ENCODE measurements at places on chromosomes 1 and 21. TPM values are rescaled to one million over a fixed set of nuclear protein-coding genes. Genes with fewer than 3 reads are reported as not detected.

DNA sequence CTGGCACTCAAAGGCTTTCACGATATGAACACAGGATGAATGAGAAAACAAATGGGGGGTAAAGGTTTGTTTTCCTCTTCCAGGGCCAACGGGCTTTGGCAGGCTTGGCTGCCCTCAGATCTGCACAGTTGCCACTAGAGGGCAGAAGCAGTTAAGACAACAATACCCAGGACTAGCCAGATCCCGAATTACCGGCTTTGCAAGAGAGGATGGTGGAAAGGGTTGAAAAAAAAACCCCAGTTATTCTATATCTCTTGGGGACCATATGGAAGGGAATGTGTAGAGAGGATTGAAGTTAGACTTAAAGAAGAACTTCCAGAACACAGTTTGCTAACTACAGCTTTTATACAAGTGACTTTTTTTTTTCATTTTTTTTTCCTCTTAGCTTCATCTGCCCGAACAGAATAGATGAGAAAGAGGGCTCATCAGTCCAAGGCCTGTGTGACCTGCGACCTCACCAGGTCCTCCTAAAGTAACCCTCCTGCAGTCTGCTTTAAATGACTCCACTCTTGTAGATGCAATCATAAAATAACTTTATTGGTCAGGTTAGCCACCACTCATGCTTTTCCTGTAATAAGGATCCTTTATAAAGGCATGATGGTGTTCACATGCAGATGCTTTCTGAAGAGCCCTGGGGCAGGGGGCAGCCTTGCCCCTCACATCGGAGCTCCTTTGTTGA lies 10.7 kb downstream of the FMOD start:
- no peaks in the 10 kb centered on the region for H3K27me3 ChIP-seq

- no peak overlapping the region for H3K4me3 ChIP-seq
- H3K27ac ChIP-seq: no peak overlapping the region
- H3K36me3 ChIP-seq: no peaks in the 10 kb centered on the region
- H3K4me1 ChIP-seq: no peaks in the 10 kb centered on the region
Observed at GRCh38 chr1:102588536-102588935, 519.8 kb downstream of the COL11A1 start.

GRCh38 chr1:162899422-162900146 lies 38.6 kb upstream of the CCDC190 start:
- no peaks in the 10 kb centered on the region for H3K27me3 ChIP-seq
- no peaks in the 10 kb centered on the region for H3K36me3 ChIP-seq
- peaks cover 37% of the 10 kb centered on the region for H3K4me1 ChIP-seq
- peak overlapping the region; percentile 52 for H3K27ac ChIP-seq

- H3K27me3 ChIP-seq: peaks cover 21% of the 10 kb centered on the region
- H3K4me1 ChIP-seq: no peaks in the 10 kb centered on the region
- H3K36me3 ChIP-seq: no peaks in the 10 kb centered on the region
- H3K27ac ChIP-seq: no peak overlapping the region
Observed at GRCh38 chr1:46474570-46474969, 15.1 kb upstream of the DMBX1 start.

GRCh38 chr21:46109313-46110221 lies 11.7 kb downstream of the COL6A2 start:
- DNase-seq: no peak
- peak overlapping the region; percentile 14 for H3K27ac ChIP-seq
- peaks cover 51% of the 10 kb centered on the region for H3K36me3 ChIP-seq
- H3K4me3 ChIP-seq: no peak overlapping the region
- H3K27me3 ChIP-seq: no peaks in the 10 kb centered on the region

DNA sequence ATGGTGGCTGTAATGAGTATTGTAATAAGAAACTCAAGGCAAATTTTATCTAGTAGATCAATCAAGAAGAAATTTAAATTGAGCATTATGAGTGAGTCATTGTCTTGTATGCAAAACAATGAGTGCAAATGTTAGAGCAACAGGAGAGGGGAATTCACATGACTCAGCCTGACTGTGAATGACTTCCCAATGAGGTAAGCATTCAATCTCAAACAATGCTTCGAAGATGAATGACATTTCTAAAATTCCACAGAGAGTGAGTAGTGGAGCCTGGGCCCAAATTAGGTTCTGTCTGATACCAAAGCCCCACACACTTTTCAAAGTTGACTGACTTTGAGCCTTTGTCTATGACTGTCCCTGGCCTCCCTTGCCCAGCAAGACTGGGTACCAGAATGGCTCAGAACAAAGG lies 738.0 kb downstream of the PTPRU start:
- H3K27me3 ChIP-seq: no peaks in the 10 kb centered on the region
- H3K4me1 ChIP-seq: peaks cover 4% of the 10 kb centered on the region
- no peaks in the 10 kb centered on the region for H3K36me3 ChIP-seq
- H3K4me3 ChIP-seq: no peak overlapping the region
- DNase-seq: peak; percentile 74
- H3K27ac ChIP-seq: no peak overlapping the region

DNA sequence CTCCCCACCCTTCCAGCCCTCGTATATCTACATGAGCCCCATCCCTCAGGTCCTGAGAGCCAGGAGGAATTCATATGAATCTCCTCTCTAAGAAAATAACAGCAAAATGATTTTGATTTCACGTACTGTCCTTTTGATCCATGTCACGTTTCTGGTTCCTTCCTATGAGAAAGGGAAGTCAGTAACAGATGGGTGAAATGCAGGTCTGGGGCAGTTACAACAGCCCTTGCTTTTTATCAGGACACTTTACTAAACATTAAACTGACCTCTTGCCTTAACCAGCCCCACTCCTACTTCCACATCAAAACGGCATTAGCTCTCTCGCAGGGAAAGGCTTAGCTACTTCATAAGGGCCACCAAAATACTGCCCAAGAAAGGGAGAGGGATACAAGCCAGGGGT lies 59.0 kb downstream of the SPATA46 start:
- DNase-seq: no peak
- H3K27me3 ChIP-seq: no peaks in the 10 kb centered on the region
- peaks cover 7% of the 10 kb centered on the region for H3K4me1 ChIP-seq
- no peak overlapping the region for H3K27ac ChIP-seq
- H3K36me3 ChIP-seq: no peaks in the 10 kb centered on the region
- no peak overlapping the region for H3K4me3 ChIP-seq

GRCh38 chr1:50591598-50591997 lies 168.4 kb upstream of the DMRTA2 start:
- H3K4me3 ChIP-seq: no peak overlapping the region
- no peaks in the 10 kb centered on the region for H3K36me3 ChIP-seq
- no peak overlapping the region for H3K27ac ChIP-seq
- H3K27me3 ChIP-seq: no peaks in the 10 kb centered on the region

- H3K27me3 ChIP-seq: no peaks in the 10 kb centered on the region
- peaks cover 22% of the 10 kb centered on the region for H3K36me3 ChIP-seq
- peak within 1 kb of the TSS; percentile 95 for H3K4me3 ChIP-seq
- DNase-seq: peak; percentile 95
- peaks cover 12% of the 10 kb centered on the region for H3K4me1 ChIP-seq
Observed at GRCh38 chr1:182391362-182392049, at the start of gene GLUL. TSS of gene GLUL (minus strand) at chr1:182391790. CDS start at chr1:182388737, 3,053 bp downstream.

DNA sequence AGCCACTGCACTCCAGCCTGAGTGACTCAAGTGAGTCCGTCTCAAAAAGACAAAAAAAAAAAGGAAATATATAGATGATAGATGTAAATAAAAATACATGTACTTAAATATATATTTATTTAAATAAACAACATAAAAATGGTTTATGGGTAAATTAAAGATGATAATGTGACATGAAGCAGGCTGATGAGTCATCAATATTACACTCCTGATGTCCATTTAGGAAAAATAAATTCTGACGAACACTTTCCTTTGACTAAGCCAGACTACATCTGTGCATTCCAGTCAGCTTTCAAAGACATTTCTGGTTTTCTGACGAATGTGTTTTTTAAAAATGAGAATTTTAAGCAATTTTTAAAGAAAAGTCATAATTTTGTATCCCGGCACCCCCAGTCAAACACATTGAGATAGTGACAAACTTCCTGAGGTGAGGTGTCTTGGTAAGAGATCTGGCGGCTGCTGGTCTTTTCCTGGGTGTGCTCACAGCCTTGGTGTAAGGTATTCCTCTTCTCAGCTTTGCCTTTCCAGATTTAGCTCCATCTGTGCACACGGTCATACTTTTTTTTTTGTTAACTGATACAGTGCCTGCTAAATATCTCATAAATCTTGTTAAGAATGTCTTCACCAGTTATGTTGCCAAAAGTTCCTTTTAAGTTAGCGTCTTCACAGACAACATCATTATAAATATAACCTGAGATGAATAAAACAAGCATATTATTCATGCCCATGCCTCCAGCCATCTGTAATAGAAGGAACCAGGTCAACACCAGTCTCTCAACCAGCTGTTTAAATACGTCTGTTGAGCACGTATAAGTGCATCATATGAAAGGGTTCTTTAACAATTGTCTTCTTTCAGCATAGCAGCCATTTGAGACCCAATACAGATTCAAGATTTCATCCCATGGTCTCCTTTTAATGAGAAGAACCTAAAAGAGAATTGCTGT lies 214.5 kb upstream of the PLD5 start:
- no peak for DNase-seq
- H3K4me3 ChIP-seq: no peak overlapping the region
- no peak overlapping the region for H3K27ac ChIP-seq
- H3K4me1 ChIP-seq: no peaks in the 10 kb centered on the region
- H3K36me3 ChIP-seq: no peaks in the 10 kb centered on the region

- H3K27me3 ChIP-seq: no peaks in the 10 kb centered on the region
- H3K4me1 ChIP-seq: peaks cover 8% of the 10 kb centered on the region
- no peak overlapping the region for H3K4me3 ChIP-seq
Observed at GRCh38 chr1:96878640-96879039, 157.1 kb downstream of the PTBP2 start.

DNA sequence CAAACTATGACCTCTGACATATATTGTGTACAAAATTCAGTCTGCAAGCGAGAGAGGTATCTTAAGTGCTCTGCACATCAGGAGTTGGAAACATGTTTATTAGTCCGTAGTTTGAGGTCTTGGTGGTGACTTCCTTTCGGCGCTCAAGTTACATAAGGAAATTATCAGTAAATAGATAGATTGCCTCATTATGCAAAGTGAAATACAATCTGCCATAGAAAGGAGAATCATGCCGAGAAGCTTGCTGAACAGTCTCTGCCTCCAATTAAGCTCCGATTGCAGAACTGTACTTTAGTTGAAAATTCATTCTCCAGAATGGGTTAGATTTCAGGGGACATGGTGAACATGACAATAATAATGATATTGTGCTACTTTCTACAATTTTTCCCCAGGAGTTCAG lies 271.8 kb downstream of the BRINP2 start:
- H3K4me3 ChIP-seq: no peak overlapping the region
- no peaks in the 10 kb centered on the region for H3K36me3 ChIP-seq
- H3K27ac ChIP-seq: no peak overlapping the region
- no peak for DNase-seq
- no peaks in the 10 kb centered on the region for H3K4me1 ChIP-seq

GRCh38 chr1:190479516-190479915 lies 1.9 kb upstream of the BRINP3 start:
- H3K36me3 ChIP-seq: no peaks in the 10 kb centered on the region

- H3K27me3 ChIP-seq: no peaks in the 10 kb centered on the region
- peak; percentile 26 for DNase-seq
- no peaks in the 10 kb centered on the region for H3K4me1 ChIP-seq
- no peaks in the 10 kb centered on the region for H3K36me3 ChIP-seq
- no peak overlapping the region for H3K27ac ChIP-seq
Observed at GRCh38 chr1:247435030-247435758, 19.2 kb downstream of the NLRP3 start.

DNA sequence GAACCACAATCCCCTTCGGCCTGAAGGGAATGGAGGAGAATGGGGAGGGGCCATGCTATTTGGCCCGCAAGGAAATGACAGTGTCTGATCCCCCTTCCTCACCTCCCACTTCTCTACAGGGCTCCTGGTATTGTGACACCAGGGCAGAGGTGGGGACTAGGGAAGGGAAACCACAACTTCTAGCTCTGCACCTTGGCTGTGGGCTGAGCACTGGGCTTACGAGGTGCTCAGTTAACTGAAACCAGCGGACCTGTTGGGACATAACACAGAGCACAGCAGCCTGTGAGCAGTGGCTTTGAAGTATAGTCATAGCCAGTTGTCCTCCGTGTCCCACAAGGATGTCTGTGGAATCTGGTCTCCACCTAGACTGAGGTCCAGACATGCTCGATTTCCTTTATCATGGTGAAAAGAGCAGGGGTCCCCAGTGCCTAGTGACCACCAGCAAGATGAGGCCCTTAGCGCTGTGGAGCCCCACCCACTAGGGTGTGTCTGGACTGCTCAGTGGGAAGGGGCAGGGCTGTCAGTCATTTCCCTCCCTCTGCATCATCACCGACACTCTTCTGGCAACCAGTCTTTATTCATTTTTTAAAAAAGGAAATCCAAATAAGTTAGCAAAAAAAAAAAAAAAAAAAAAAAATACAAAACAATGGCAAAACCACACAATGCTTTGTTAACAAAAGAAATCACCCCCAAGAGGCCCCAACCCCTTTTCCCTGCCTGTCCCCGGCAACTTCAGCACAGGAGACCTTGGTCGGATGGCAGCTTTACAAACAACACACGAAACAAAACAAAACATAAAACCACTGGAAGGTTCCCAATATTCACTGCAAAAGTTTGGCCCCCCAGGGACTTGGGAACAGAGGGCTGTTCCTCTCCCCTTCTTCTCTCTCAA lies 3.0 kb downstream of the MYOG start:
- no peak for DNase-seq
- H3K27me3 ChIP-seq: no peaks in the 10 kb centered on the region
- H3K27ac ChIP-seq: no peak overlapping the region
- H3K4me1 ChIP-seq: no peaks in the 10 kb centered on the region

DNA sequence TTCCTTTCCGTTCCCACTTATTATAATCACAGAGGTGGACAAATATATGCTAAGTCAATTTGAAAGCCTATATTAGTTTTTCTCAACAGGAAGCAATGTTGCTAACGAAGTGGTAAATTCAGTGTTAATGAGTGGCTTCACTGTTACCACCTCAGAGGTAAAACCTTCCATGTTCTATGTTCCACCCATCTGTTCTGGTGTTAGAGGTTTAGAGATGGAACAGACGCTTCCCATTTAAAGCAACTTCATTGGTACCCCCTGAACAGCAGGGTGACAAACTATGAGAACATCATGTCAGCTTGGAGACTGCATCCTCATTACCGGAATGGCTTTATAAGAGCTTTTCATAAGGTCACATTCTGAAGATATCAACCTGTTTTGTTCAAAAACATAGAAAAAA lies 77.9 kb downstream of the ZNF644 start:
- peaks cover 18% of the 10 kb centered on the region for H3K36me3 ChIP-seq
- no peak overlapping the region for H3K4me3 ChIP-seq
- H3K27ac ChIP-seq: no peak overlapping the region
- no peaks in the 10 kb centered on the region for H3K27me3 ChIP-seq
- DNase-seq: no peak

Gene KIFAP3
- total RNA-seq: 23.4 TPM

Gene CFHR5
- total RNA-seq: not detected

Gene MTFR1L
- 57.2 TPM for total RNA-seq

Gene KRTAP21-2
- total RNA-seq: not detected

Gene STYXL2
- total RNA-seq: not detected

All from GM23248 (cell line).